Activated naive CD8-positive, alpha-beta T cell treated with anti-CD3 and anti-CD28 coated beads, Interleukin-2, amount 10 ng/mL, durations not matched to agents 7 days and 5 days (primary cell): ENCODE measurements at places on chromosomes 3 and 15. TPM values are rescaled to one million over a fixed set of nuclear protein-coding genes. Genes with fewer than 3 reads are reported as not detected.
A peak's percentile ranks its signal among the peaks of the same experiment; 100 is the strongest.

DNA sequence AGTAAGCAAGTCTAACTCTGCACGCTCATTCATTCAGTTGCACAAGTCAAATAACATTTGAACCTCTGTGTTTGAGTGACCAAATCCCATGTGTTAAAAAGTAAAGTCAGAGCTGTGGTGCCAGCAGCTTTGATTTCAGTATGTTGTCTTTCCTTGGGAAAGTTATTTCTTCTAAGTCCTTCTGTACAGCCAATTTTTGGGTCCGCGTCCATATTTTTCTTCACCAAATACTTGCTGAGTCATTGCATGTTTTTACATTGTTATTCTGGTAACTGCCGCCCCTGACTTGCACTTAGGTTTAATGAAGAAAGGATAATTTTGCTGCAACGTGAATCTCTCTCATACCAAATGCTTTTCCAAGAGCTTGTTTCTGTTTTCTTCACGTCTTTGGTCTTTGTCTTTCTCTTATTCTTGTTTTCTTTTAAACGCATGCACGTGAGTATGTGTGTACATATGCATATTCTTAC, 56.7 kb downstream of the PLS1 start:
- no peaks in the 10 kb centered on the region for H3K36me3 ChIP-seq
- H3K4me1 ChIP-seq: no peaks in the 10 kb centered on the region
- H3K4me3 ChIP-seq: no peak overlapping the region
- no peak for DNase-seq
- no peak overlapping the region for H3K27ac ChIP-seq

Gene MEGF11
- not detected for total RNA-seq

DNA sequence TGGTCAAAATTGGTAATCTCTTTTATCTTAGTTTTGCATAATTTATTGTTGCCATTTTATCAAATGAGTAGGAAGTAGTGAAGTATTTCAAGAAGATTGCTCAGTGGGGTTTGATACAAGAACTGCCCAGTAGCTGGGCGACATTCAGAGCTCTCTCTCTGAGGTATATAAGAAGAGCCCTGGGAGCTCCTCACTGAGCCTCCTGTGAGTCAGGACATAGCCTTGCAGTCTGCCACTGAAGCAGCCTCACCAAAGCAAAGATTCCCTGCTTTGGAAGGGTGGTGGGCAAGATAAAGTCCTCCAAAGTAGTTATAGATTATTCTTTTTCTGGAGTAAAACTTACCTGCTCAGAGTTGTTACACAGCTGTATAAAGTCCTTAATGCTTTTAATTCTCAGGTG, 26.1 kb downstream of the SKIL start:
- peaks cover 15% of the 10 kb centered on the region for H3K36me3 ChIP-seq
- H3K27ac ChIP-seq: no peak overlapping the region
- DNase-seq: no peak
- no peaks in the 10 kb centered on the region for H3K4me1 ChIP-seq

Gene SKOR1
- 0.89 TPM for total RNA-seq

Gene NMB
- 1.1 TPM for total RNA-seq

Gene DHX36
- 80.0 TPM for total RNA-seq

Gene ATG3
- 65.7 TPM for total RNA-seq

DNA sequence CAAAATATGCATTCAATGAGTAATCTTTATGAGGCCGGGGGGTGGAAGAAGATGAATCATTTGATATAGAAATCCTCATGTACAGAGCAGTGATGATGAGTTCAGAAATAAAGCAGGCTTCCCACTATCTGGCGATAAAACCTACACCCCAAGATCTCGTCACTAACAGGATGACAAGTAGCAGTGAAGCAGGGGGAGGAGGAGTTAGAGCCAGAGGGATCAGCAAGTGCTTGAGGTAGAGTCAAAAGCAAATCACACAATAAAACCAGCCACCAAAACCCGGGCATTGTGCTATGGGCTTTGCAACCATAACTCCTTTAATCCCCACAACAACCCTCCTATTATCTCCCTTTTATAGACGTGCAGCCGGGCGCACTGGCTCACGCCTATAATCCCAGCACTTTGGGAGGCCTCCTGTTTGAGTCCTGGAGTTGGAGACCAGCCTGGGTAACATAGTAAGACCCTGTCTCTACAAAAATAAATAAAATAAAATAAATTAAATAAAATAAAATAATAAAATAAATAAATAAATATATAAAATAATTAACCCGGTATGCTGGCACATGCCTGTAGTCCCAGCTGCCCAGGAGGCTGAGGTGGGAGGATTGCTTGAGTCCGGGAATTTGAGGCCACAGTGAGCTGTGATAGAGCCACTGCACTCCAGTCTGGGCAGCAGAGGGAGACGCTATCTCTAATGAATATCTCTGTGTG, 53.0 kb downstream of the STARD5 start:
- H3K4me1 ChIP-seq: peaks cover 36% of the 10 kb centered on the region
- H3K27ac ChIP-seq: no peak overlapping the region
- H3K27me3 ChIP-seq: no peaks in the 10 kb centered on the region
- no peak for DNase-seq
- no peaks in the 10 kb centered on the region for H3K36me3 ChIP-seq
- H3K4me3 ChIP-seq: no peak overlapping the region

DNA sequence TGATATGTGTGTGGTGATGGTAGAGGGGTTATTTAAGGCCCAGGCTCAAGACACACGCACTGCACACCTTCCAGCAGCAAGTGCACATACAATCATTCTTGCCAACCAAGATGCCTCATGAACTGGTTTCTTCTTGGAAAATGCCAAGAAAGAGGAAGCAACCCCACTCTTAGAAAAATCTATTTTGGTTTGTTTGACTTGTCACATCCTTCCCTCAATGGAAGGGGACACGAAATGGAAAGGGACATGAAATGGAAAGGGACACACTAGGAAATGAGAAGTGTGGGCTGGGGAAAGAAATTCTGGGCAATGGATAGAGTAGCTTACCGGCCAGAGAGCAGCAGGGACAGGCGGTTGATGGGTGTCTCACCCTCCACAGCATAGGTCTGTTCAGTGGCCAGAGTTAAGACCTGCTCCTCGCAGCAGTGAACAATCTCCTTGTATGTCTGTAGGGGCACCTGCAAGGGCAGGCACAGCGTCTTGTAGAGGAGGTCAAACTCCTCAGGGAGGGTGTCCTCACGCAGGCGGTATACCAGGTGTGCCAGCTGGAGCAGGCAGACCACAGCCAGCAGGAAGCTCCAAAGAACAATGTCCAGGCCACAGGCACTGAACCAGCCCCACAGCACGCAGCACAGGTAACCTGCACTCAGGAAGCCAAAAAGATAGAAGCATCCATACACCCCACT, 640 bp downstream of the POPDC2 start:
- H3K27me3 ChIP-seq: no peaks in the 10 kb centered on the region
- peaks cover 16% of the 10 kb centered on the region for H3K36me3 ChIP-seq
- no peak overlapping the region for H3K4me3 ChIP-seq
- DNase-seq: no peak
- H3K4me1 ChIP-seq: peaks cover 24% of the 10 kb centered on the region
- H3K27ac ChIP-seq: no peak overlapping the region

Gene PRR20G
- total RNA-seq: not detected

DNA sequence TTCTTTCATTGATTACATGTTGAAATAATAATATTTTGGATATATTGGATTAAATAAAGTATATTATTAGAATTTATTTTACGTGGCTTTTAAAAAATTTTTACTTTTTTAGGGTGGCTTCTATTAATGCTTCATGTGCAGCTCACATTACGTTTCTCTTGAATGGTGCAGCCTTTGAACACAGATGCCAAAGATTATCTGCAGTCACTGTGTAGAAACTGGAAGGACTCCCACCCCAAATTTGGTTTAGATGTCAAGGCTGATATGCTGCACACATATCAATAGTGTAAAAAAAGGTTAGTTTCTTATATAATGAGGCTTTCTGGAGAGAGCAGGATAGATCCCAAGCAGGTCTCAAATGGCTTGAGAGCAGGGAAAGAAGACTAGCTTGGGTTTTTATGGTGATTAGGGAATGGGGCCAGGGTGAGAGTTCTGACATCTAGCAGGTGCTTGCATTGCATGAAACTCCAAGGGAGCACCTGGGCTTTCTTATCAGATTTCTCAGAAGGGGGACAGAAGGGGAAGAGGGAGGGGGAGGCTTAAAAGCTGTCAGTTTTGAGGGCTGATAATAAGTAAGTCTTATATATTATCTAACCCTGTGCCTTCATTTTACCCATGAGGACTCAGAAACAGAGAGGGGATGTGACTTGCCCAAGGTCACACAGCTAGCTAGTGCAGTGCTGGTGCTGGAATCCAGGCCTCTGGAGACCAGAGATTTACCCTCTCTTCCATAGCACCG, 89.6 kb downstream of the CHST2 start:
- no peak overlapping the region for H3K4me3 ChIP-seq
- no peak for DNase-seq
- no peak overlapping the region for H3K27ac ChIP-seq
- peaks cover 5% of the 10 kb centered on the region for H3K4me1 ChIP-seq

DNA sequence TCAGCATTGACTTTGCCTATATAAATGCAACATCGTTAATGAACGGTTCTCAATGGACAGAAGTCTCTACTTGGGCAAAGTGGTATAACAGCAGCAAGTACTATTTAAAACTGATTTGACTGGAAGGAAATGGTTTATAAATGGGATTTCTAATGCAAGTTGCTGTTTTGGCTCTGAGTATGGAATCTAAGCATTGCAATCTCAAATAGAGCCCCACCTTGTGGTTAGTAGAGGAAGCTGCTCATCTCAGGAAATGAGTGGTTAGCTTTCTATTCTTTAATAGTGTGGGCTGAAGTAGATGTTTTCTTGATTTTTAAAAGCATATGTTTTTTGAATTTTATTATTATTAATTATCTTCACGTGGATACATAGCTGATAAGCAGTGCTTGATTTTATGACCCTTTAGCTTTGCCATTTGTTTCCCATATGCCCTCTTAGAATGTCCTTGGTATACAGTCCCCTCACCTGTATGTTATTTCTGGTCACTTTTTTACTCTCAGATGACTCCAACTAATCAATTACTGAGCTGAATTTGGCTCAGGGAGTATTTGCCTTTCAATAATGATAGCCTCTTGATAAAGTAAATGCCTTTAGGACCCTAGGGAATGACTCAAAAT, 67.1 kb downstream of the OXSM start:
- no peak overlapping the region for H3K4me3 ChIP-seq
- H3K4me1 ChIP-seq: peaks cover 8% of the 10 kb centered on the region
- no peak for DNase-seq
- no peak overlapping the region for H3K27ac ChIP-seq

Gene CEP19
- total RNA-seq: 4.8 TPM

- H3K27ac ChIP-seq: no peak overlapping the region
- H3K4me1 ChIP-seq: peaks cover 16% of the 10 kb centered on the region
- no peaks in the 10 kb centered on the region for H3K36me3 ChIP-seq
- DNase-seq: no peak
- no peaks in the 10 kb centered on the region for H3K27me3 ChIP-seq
- H3K4me3 ChIP-seq: no peak overlapping the region
These were observed 4.4 kb upstream of the AVEN start for GRCh38 chr15:34043391-34043790.

DNA sequence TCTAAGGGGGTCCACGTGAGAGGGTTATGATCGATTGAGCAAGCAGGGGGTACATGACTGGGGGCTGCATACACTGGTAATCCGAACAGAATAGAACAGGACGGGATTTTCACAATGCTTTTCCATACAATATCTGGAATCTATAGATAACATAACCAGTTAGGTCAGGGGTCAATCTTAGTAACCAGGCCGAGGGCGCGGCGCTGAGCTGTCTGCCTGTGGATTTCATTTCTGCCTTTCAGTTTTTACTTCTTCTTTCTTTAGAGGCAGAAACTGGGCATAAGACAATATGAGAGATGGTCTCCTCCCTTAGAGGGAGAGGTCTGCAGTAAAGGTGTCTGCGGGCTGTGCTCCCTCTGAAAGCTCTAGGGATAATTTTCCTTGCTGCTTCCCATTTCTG, 261.3 kb downstream of the XXYLT1 start:
- peaks cover 6% of the 10 kb centered on the region for H3K27me3 ChIP-seq
- no peak overlapping the region for H3K27ac ChIP-seq
- H3K36me3 ChIP-seq: no peaks in the 10 kb centered on the region
- H3K4me1 ChIP-seq: no peaks in the 10 kb centered on the region

DNA sequence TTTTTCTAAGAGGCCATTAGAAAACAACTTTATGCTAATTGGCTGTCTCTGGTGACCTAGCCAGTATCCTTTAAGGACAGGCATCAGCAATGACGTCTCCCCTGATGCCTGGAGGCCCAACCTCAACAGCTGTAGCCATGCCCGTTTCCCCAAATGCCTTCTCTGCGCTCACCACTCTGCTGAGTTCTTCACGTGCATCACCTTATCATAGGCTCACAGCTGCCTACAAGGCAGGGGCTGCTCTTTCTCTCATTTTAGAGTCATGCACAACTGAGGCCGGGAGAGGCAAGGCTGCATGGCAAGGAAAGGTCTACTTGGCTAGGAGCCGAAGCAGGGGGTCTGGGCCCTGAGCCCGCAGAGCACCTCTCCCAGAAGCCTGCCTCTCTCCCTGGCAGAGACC, 43.9 kb upstream of the SEC13 start:
- no peak overlapping the region for H3K27ac ChIP-seq
- H3K4me1 ChIP-seq: no peaks in the 10 kb centered on the region
- H3K27me3 ChIP-seq: peaks cover 7% of the 10 kb centered on the region

GRCh38 chr3:178385280-178385952, 150.8 kb upstream of the KCNMB2 start:
- no peak overlapping the region for H3K27ac ChIP-seq
- no peaks in the 10 kb centered on the region for H3K4me1 ChIP-seq
- H3K4me3 ChIP-seq: no peak overlapping the region
- no peak for DNase-seq
- H3K36me3 ChIP-seq: no peaks in the 10 kb centered on the region

GRCh38 chr3:16498130-16498890, 15.2 kb downstream of the RFTN1 start:
- peaks cover 46% of the 10 kb centered on the region for H3K36me3 ChIP-seq
- DNase-seq: no peak
- peaks cover 52% of the 10 kb centered on the region for H3K4me1 ChIP-seq
- peak overlapping the region; percentile 4 for H3K4me3 ChIP-seq

- DNase-seq: no peak
- no peaks in the 10 kb centered on the region for H3K27me3 ChIP-seq
- no peak overlapping the region for H3K27ac ChIP-seq
These were observed 50.0 kb downstream of the MB21D2 start for GRCh38 chr3:192867645-192868044.

Gene ANXA2
- total RNA-seq: 242 TPM

- peaks cover 8% of the 10 kb centered on the region for H3K4me1 ChIP-seq
- no peak overlapping the region for H3K27ac ChIP-seq
These were observed 7.0 kb upstream of the STRA6 start for GRCh38 chr15:74209560-74209958.

GRCh38 chr3:151859233-151859673, 14.2 kb upstream of the SUCNR1 start:
- DNase-seq: no peak
- H3K27ac ChIP-seq: no peak overlapping the region
- no peak overlapping the region for H3K4me3 ChIP-seq
- no peaks in the 10 kb centered on the region for H3K36me3 ChIP-seq

- peaks cover 51% of the 10 kb centered on the region for H3K27me3 ChIP-seq
- peaks cover 3% of the 10 kb centered on the region for H3K36me3 ChIP-seq
- H3K27ac ChIP-seq: no peak overlapping the region
These were observed 288.9 kb upstream of the SLCO3A1 start for GRCh38 chr15:91564631-91565030.

GRCh38 chr3:149016669-149017541, 25.6 kb downstream of the GYG1 start:
- peaks cover 50% of the 10 kb centered on the region for H3K36me3 ChIP-seq
- H3K4me1 ChIP-seq: peaks cover 23% of the 10 kb centered on the region
- DNase-seq: no peak
- H3K4me3 ChIP-seq: no peak overlapping the region
- H3K27me3 ChIP-seq: no peaks in the 10 kb centered on the region

Gene PAK6
- 0.91 TPM for total RNA-seq

- peaks cover 27% of the 10 kb centered on the region for H3K27me3 ChIP-seq
- peak; percentile 28 for DNase-seq
- peak overlapping the region; percentile 51 for H3K27ac ChIP-seq
These were observed 103.8 kb downstream of the ADCY5 start for GRCh38 chr3:123344907-123345594.

Gene ZNF660
- total RNA-seq: 0.65 TPM
